ENCODE measurements at places on chromosomes 2 and 18. TPM values are rescaled to one million over a fixed set of nuclear protein-coding genes. Genes with fewer than 3 reads are reported as not detected.

DNA sequence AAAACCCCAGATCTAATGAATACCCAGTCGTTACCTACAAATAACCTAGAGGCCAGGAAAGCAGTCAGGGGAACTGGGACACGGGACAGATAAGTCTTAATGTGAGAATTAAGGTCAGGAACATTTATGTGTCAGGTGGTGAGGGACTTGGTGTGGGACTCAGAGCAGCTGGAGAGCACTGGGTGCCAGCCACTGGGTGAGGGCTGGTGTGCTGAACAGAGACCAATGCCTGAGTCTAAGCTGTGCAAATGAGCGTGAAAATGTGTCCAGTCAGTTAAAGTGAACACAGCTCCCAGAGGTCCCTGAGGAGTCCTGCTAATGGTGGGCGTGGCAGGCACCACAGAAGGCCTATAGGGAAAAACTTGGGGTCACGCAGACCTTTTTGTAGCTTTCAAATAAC lies 225.9 kb downstream of the C1D start:
- H3K4me1 ChIP-seq, result no peaks in the 10 kb centered on the region
- no peaks in the 10 kb centered on the region for H3K27me3 ChIP-seq
- H3K4me3 ChIP-seq, result no peak overlapping the region
- no peak for DNase-seq

DNA sequence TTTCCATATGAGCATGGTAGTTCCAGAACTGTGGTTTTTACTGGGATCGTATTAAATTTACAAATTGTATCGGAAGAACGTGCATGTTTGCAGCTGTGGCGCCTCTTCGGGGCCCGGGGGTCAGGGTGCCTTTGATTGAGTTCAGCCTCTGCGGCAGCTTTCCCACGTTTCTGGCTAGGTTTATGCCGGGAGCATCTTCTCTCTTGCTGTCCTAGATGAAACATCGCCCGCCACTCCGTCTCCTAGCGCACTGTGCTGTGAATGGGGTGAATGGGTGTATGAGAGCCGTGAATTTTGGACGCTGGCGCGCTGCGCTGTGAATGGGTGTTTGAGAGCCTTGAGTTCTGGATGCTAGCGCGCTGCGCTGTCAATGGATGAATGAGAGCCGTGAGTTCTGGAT lies 12.3 kb downstream of the PDCD1 start:
- H3K27ac ChIP-seq, result no peak overlapping the region
- H3K4me1 ChIP-seq, result no peaks in the 10 kb centered on the region
- peaks cover 28% of the 10 kb centered on the region for H3K27me3 ChIP-seq
- DNase-seq, result no peak
- H3K36me3 ChIP-seq, result no peaks in the 10 kb centered on the region

- H3K4me1 ChIP-seq, result no peaks in the 10 kb centered on the region
- H3K27me3 ChIP-seq, result no peaks in the 10 kb centered on the region
- DNase-seq, result no peak
- no peak overlapping the region for H3K4me3 ChIP-seq
- H3K27ac ChIP-seq, result no peak overlapping the region
Measured at GRCh38 chr18:21218862-21219261, 23.2 kb upstream of the GREB1L start.

DNA sequence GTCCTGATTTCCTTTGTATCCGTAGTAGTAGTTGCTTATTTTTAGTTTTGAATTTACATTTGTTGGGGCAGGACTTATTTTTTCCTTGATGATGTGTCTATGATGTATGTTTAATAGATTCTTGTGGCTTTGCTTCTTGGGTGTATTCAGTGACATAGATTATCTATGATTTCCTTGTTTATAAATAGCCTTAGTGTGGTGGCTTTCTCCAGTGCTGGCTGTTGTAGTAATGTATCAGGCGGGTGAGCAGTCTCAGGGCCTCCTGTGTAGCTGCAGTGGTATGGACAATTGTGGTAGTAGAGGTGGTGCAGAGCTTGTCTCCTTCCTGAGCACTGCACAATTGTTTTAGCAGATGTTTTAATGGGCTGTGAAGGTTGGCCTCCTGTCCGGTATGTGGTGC lies 60.5 kb downstream of the SMCHD1 start:
- peaks cover 24% of the 10 kb centered on the region for H3K36me3 ChIP-seq
- H3K27ac ChIP-seq, result no peak overlapping the region
- H3K27me3 ChIP-seq, result no peaks in the 10 kb centered on the region
- H3K4me3 ChIP-seq, result no peak overlapping the region
- H3K4me1 ChIP-seq, result no peaks in the 10 kb centered on the region

TSGA10 gene
- 7.8 TPM for total RNA-seq

Data from cardiac muscle cell (in vitro differentiated cells and primary cell).